ENCODE measurements at places on chromosomes 4 and X.

DNA sequence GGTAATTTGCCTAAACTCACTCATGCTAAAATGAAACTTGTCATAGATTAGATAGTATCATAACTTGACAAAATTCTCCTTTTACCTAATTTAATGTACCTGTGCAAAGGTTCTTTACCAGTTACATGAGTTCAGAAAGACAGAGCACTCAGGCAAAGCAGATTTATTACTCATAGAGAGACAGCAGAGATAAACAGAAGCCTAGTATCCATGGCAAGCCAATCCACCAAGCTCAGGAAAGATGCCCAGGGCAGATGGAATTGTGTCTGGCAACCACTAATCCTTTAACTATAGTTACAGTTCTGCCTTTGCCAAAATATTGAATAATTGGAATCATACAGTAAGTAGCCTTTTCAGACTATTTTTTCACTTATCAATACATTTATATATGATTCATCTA is 826.2 kb downstream of the TECRL start:
- no peak for DNase-seq

DNA sequence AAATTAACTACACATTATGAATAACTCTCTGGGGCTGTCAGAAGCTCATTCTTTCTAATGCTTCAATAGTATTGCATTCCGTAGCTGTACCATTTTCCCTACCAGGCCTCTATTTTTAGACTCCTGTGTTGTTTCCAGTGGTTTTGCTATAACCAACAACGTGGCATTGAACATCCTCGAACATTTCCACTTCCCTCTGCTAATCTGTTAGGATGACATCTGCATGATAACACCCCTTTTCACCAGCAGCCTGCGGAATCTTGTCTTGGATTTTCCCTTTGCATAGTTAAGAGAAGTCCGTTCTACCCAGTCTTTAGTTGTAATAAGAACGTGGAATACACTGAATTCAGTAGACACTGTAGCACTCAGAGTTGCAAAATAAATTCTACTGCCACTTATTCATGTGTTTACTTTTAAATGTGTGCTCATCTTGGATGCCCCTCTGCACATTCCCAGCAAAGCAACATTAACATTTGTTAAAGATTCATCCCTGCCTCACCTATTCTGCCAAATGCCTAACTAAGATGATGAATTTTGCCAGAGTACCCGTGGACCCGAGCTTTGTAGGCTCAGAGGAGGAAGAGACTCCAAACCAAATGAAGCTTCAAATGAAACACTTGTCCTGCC is 55.6 kb downstream of the SEL1L3 start:
- no peak for DNase-seq

DNA sequence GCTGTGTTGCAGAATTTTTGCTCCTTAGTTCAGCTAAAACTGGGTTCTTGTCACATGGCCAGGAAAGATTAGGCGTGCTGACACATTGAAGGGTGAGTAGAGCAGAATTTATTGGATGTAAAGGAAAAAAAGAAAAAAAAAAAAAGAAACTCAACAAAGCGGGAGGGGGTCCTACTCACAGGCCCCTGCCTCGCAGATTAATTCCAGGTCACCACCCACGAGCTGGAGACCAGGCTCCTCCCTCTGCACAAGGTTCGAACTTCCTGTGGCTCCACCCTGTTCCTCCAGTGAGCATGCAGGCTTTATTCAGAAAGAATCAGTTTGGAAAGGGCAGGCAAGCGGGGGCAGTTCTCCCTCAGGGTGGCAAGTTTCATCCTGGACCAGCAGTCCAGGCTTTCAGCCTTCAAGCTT is 17.1 kb downstream of the MGST2 start:
- DNase-seq: no peak

GRCh38 chrX:153544727-153545126 is 27.3 kb downstream of the ATP2B3 start:
- no peak for DNase-seq

- DNase-seq: no peak
Observed at GRCh38 chr4:72208421-72209075, 176.7 kb downstream of the NPFFR2 start.

- DNase-seq: no peak
Observed at GRCh38 chr4:88147799-88148217, 10.6 kb downstream of the ABCG2 start.
